ENCODE measurements at places on chromosomes 16 and 17.

DNA sequence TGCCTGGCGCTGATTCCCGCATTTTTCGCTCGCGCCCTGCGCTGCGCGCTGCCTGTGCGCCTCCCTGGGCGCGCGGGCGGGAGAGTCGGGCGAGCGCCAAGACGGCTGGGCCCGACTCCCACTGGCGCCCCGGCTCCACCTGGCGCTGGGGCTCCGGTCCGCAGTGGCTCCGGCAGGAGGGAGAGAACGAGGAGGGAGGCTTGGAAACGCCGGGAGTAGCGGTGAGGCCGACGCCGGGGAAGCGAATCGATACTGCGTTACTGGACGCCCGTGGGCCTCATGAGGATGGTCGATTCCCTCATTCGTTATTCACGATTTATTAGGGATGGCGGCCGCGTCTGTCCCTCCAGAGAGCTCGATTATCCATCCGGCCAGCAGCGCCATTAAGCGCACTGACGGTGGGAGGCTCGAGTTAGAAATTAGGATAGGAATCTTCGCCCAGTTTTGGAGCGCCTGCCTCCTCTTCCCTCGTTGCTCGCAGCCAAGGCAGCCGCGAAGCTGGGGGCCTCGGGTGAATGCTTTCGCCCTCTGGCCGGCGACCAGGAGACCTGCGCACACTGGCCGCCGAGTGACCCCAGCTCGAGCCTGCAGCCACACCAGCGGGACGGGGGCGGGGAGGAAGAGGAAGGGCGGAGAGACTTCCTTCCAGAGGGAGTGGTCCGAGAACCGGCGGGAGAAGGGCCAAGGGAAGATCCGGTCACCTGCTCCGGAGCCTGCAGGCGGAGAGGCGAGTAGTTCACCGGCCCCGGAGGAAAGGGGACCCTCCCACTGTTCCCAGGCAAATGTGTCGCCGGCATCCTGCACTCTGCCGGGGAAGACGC, 1.3 kb upstream of the PCGF2 start:
- no peak for DNase-seq

DNA sequence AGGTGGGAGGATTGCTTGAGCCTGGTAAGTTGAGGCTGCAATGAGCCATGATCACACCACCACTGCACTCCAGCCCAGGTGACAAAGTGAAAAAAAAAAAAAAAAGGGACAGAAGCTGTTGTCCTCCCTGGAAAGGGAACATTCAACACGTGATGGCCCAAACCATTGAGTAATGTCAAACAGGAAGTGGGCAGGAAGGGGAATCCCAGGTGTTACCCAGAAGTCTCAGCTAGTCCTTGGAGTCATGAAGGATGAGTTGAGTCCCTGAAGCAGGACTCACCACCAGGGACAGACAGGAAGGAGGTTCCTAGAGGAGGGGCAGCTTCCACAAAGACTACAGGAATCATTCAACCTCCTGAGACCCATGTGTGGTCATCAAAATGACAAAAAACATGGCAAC, 19.8 kb upstream of the CMIP start:
- DNase-seq, result no peak

GRCh38 chr16:9219813-9220212, 128.4 kb downstream of the HAPSTR1 start:
- DNase-seq, result no peak

DNA sequence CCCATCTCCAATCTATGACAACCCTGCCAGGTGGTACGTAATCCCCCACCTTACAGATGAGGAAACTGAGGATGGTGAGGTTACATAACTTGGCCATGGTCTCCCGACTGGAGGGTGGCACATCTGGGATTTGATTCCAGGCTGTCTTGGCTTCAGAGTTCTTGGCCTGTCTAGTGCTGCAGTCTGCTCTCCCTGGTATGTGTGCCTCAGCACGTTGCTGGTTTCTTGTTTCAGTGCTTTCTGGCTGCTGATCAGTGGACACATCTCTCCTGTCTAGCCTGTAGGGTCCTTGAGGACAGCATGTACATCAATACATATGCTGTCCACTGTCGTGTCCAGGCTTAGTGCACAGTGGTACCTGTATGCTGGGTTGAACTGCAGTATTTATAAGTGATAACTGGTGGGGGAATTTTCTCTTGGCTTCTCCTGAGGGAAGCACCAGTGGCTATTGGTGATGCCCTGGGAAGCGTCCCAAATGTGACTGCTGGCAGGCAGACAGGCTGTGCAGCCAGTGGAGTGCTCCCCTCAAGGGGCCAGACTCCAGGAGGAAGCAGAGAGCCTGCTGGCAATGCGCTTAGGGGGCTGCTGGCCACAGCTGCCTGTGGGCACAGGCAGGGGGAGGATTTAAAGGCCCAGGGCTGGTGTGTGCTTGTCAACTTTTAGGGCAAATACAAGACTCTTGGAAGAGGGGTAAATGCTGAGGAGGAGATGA, 14.4 kb downstream of the CTRL start:
- DNase-seq, result no peak

GRCh38 chr17:16942141-16943031, 29.5 kb downstream of the TNFRSF13B start:
- DNase-seq, result no peak

GRCh38 chr17:80106176-80106575, 4.8 kb downstream of the GAA start:
- DNase-seq, result no peak

- DNase-seq, result no peak
Measured at GRCh38 chr16:88013091-88013609, 61.9 kb downstream of the BANP start.

- no peak for DNase-seq
Measured at GRCh38 chr16:50651835-50652438, 29.2 kb downstream of the SNX20 start.

GRCh38 chr17:21294321-21295035, 10.0 kb downstream of the MAP2K3 start:
- no peak for DNase-seq
